Stimulated activated CD4-positive, alpha-beta T cell treated with anti-CD3 and anti-CD28 coated beads, Interleukin-15, amount 100 ng/mL, for 1 hour (primary cell): ENCODE measurements at places on chromosomes 2 and 18.

GRCh38 chr2:146954544-146954943 lies 890.3 kb upstream of the ACVR2A start:
- no peak for DNase-seq

- DNase-seq: no peak
Measured at GRCh38 chr2:9744256-9745004, 98.8 kb upstream of the TAF1B start.

DNA sequence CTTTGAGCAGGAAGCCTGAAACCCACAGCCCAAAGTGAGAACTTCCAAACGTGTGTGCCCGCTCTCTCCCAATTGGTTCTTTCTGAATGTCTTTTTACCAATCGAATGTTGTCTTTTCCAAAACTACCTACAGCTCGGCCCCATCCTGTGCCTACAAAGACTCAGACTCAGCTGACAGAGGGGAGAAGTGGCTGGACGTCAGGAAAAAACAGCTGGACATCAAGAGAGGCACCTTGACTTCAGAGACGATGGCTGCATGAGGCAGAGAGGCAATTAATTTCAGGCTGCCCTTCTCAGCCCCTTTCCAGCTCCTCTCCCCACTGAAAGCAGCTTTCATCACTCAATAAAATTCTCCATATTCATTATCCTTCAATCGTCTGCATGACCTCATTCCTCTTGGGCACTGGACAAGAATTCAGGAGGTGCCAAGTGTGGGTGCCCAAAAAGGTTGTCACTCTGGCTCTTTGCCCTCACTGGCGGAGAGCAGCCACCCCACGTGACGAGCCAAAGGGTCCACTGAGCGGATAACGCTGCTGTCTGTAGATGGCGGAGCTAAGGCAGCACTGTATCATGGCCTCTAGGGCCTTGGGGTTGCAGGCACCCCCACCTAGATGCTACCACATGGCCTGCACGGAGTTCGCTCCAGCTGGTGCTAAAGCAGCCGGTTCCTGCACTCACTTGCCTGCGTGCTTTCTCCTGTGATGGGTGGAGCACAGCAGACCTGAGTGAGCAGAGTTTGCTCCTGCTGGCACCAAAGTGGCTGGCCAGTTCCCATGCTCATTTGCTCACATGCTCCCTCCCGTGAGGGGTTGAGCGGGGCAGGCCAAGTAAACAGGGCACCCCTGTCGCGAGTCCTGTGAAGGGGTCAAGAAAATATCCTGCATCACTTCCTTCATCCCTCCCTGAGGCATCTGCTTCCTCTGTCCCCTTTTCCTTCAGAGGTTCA lies 37.9 kb downstream of the FAM210A start:
- DNase-seq: no peak

- DNase-seq: no peak
Measured at GRCh38 chr18:79030680-79031079, 38.5 kb upstream of the ATP9B start.

GRCh38 chr2:71784734-71785511 lies 331.6 kb downstream of the DYSF start:
- no peak for DNase-seq

- no peak for DNase-seq
Measured at GRCh38 chr2:42249887-42250286, 80.7 kb downstream of the EML4 start.

GRCh38 chr2:110107092-110108079 lies 8.2 kb downstream of the MALL start:
- DNase-seq: no peak

GRCh38 chr18:43486462-43486861 lies 209.2 kb upstream of the SYT4 start:
- DNase-seq: no peak

- DNase-seq: no peak
Measured at GRCh38 chr18:10682368-10682714, 156.5 kb downstream of the NAPG start.

GRCh38 chr2:102368461-102369109 lies 13.0 kb downstream of the IL18R1 start:
- DNase-seq: no peak

DNA sequence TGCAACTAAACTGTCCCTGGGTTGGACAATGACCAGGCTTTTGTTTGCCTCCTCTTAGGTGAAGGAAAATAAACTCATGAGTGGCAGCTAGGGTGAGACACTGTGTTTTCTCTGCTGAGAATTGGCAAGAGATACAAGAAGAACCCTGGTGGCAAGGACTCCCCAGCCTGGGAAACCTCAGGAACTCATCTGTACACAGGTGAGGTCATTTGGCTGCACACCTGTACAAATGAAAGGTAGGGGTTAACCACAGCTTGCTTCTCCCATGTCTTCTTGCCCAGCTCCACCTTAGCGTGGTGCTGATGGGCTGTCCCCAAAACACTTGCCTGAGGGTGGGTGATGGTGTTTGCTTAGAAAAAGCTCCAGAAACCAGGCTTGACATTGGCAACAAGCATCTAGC lies 97.2 kb upstream of the FAM136A start:
- no peak for DNase-seq

DNA sequence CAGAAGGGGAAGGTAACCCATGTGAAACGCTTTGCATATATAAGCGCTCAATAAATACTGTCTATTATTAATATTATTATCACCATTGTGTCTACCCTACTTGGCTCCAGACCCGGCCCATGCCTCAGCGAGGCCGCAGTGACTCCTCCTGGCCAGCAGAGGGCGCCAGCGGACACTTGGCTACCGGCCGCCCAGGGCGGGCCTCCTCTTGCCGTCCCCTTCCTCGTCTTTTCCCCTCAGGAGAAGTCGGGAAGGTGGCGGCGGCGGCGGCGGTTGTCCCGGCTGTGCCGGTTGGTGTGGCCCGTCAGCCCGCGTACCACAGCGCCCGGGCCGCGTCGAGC lies at the start of gene AGFG1:
AGFG1 (plus strand) TSS at position 233 of the 341 bp plus-strand sequence. CDS start 266 bp downstream, outside the sequence.
- DNase-seq: peak; percentile 85
